Activated naive CD4-positive, alpha-beta T cell treated with anti-CD3 and anti-CD28 coated beads for 36 hours (primary cell): ENCODE measurements at places on chromosomes 3 and 15.

GRCh38 chr15:77276096-77276495 is 143.8 kb downstream of the PEAK1 start:
- DNase-seq = no peak

- DNase-seq = no peak
These were observed 53.9 kb downstream of the QTRT2 start for GRCh38 chr3:114110439-114110838.

GRCh38 chr15:28942046-28942445 is 56.3 kb downstream of the APBA2 start:
- DNase-seq = peak; percentile 60

GRCh38 chr15:80567721-80568157 is 127.4 kb upstream of the ABHD17C start:
- DNase-seq = peak; percentile 46

DNA sequence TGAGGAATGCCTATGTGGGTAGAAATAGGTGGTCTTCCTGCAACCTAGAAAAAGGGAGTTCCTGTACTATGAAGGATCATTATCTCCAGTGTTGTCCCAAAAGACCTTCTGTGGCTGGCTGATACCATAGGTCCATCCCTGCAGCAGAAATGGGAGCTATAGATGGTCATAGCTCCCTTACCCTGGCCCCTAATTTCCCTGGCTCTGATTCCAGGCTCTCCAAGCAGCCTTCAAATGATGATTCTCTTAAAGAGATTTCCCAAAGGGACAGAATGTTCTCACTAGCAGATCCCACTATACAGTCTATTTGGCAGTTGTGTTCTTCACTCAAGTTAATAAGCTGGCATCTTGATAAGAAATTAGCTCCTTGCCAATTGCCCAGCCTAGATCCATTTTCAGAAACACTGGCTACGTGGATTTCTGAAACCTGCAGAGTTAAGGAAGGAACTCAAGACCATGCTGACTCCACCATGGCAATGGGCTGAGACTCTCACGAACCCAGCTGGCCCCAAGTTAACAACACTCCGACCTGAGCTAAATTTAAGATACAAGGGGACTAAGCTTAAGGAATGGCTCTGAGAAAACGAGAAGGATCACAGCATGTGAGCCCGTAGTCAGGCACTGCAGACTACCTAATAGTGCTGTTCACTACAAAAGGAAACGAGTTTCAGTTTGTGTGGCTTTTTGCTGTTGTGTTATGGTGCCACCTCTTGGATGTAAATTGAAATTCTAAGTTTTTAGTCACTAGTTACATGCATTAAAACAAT is 11.4 kb downstream of the C15orf40 start:
- peak; percentile 53 for DNase-seq

GRCh38 chr15:33080006-33080405 is 114.5 kb downstream of the FMN1 start:
- no peak for DNase-seq

- no peak for DNase-seq
These were observed 128.4 kb upstream of the GMNC start for GRCh38 chr3:190990898-190991297.

- DNase-seq = no peak
These were observed 21.4 kb downstream of the OXSR1 start for GRCh38 chr3:38186781-38187180.

DNA sequence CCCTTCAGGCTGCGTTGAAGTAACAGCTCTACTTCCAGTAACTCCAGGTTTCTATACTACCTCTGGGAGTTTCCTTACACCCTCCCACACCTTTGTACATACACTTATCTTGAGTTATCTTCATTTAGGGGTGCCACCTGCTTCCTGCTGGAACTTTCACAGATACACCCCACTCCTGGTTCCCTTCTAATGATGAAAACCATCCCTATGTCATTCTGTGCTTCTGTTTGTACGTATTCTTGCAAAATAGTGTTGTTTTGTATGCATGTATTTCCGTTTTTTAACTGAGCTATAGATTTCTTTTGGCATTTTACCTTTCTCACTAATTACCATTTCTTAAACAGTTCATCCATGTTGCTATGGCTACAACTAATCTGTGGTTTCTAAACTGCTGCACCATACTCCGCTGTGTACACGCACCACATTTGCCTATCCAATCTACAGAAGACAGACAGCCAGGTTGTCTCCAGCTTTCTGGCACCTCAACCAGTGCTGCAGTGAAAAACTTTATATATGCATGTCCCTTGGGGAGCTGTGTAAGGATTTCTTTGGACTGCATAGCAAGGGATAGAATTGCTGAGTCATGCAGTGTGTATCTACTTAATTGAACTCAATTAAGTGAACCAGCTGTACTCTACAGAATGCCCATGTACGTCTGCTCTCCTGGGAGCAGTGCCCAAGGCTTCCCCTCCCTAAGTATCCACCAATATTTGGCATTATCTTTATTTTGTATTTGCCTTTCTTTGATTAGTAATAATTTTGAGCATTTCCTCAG is 61.4 kb upstream of the ST8SIA2 start:
- no peak for DNase-seq

DNA sequence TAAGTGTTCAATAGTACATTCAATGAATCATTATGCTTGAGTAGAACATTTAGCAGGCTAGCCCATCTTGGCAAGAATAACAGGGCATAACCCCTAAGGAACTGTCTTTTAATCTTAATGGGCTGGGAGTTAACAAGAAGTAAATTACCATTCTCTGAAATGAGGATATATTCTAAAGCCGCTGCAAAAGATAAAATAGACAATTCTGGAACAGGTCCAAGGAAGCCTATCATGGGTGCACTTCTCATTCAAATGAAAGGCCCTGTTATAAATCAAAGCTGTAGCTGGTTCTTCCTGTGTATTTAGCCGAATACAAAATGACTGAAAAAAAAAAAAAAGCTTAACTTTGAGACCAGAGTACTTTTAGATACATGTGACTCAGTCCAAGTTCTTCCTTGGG is 15.6 kb downstream of the MTHFS start:
- no peak for DNase-seq

DNA sequence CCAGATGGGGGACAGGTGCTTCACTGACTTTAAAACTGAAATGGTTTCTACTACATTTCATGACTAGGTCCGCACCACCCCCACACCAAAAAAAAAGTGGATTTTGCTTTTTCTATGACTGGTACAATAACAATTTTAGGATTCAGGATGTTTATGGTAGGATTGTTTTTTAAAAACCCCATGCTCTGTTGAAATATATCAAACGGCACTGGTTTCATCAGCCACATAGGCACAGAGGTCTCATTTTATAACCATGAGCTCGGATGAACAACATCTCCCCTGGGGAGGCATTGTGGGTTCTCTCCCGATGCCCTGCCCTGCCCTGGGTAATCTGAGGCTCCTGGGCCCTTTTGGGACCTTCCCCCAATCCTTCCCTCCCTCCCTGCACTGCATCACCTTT is 202.7 kb upstream of the KBTBD8 start:
- DNase-seq = no peak

- DNase-seq = peak; percentile 6
These were observed 6.3 kb downstream of the PLCD1 start for GRCh38 chr3:38022896-38023709.

DNA sequence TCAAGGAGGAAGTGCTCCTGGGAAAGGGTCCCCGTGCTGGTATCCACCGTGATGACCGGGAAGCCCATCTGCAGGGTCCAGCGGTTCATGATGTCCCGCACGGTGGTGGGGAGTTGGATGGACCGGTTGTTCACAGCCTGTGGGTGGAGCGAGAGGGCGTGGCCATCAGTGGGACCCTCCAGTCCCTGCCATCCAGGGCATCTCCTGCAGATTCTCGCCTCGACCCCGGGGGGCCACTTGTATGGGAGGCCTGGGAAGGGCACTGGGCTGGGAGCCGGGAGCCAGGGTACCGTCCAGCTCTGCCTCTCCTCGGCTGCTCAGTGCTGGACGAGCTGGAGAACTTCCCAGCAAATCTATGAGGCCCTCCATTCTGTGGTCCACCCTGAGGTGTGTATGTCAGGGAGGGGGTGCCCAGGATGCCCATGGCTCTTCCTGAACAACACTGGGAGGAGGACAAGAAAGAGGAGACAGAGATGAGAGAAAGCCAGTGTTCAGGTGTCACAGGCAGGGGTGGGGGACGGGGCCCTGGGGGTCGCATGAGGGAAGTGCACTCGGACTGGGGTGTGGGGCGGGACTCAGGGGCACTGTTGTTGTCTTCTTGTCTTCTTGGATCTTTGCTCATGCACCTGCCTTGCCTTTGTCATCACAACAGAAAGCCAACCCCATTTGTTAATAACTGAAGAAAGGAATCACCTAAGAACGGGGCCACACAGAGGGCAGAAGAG is 13.0 kb downstream of the ANPEP start:
- no peak for DNase-seq

- DNase-seq = no peak
These were observed 202.6 kb upstream of the MCTP2 start for GRCh38 chr15:94028809-94029208.

- peak; percentile 18 for DNase-seq
These were observed 203.0 kb downstream of the ABHD5 start for GRCh38 chr3:43893727-43894126.

DNA sequence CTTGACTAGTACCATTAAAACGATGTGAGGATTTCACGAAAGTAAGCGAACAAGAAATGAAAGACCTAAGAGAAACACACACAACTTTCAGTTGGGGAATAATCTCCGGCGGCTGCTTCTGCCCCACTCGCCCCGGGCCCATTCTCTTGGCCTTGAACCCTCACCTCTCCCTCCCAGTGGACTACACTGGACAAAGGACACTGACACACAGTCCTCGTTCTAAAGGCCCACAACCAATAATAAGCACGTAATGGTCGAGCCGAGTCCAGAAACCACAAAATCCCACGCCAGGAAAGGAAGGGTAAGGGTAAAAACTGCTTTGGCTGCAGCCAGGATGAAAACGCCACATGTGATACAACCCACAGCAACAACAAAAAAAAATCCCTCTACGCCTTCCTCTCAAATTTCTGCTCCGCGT is 469 bp downstream of the ZNF770 start:
- DNase-seq = no peak

GRCh38 chr3:51190827-51191226 is 194.3 kb upstream of the MANF start:
- no peak for DNase-seq

DNA sequence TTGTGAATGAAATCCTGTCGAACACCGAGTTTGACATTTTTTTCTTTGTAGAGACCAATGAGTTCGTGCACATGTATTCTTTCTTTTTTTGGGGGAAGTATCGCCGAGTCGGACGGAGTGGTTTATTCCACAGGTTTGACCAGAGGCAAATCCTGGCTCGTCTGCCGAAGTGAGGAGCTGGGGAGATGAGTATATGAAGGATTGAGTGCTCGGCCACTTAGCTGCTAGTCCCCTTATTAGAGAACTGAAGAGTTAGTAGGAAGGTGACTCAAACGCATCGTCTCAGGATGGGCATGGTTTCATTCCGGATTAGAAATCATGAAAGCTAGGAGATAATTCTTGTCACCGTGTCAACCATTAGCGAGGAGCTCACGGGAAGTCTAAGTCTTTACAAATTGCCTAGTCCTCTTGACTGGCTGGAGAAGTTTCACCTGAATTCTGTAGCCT is 154.7 kb upstream of the GOLIM4 start:
- DNase-seq = no peak

- no peak for DNase-seq
These were observed 55.1 kb upstream of the UBE2E1 start for GRCh38 chr3:23750573-23751210.

GRCh38 chr3:133880886-133881455 is 14.7 kb downstream of the RAB6B start:
- DNase-seq = no peak

GRCh38 chr3:137409584-137409983 is 354.5 kb upstream of the SOX14 start:
- DNase-seq = no peak

- peak; percentile 73 for DNase-seq
These were observed 44.0 kb downstream of the ZBTB38 start for GRCh38 chr3:141412087-141412935.

DNA sequence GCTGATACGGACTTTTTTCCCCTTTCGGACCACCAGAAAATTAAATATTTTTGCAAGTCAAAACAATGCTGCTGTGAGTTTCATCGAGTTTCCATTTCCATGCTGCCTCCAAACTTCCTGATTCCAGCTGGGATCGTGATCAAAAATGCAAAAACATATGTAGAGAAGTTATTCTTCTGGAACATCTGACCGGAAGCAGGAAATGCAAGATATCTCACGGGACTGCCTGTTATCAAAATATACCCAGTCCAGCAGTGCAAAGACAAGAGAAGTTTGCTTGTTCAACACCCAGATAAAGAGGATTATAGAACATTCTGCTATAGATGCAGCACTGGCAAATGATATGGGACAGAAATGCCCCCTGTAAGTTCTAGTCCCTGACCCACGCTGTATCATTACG is 726.7 kb upstream of the NR2F2 start:
- DNase-seq = no peak

DNA sequence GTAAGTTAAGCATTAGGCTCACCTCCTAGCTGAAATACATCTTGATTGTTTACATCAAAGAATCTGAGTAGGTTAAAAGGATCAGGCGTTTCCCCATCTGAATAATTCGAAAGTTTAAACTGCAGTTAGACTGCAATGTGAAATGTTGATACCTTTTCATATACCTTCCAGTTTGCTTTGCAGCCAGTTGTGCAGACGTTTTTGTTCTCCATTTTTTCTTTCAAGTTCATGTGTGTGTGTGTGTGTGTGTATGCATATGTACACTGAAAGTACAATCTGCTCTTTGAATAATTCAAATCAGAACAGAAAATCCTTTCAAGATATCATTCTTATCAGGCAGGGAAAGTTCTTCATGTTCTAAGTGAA is 2.9 kb downstream of the ITPR1 start:
- peak; percentile 14 for DNase-seq

GRCh38 chr3:17806876-17807275 is 64.4 kb upstream of the TBC1D5 start:
- DNase-seq = no peak

- DNase-seq = no peak
These were observed 12.5 kb upstream of the SKIL start for GRCh38 chr3:170344971-170345370.

- DNase-seq = no peak
These were observed 17.0 kb upstream of the ACTC1 start for GRCh38 chr15:34812369-34812768.

DNA sequence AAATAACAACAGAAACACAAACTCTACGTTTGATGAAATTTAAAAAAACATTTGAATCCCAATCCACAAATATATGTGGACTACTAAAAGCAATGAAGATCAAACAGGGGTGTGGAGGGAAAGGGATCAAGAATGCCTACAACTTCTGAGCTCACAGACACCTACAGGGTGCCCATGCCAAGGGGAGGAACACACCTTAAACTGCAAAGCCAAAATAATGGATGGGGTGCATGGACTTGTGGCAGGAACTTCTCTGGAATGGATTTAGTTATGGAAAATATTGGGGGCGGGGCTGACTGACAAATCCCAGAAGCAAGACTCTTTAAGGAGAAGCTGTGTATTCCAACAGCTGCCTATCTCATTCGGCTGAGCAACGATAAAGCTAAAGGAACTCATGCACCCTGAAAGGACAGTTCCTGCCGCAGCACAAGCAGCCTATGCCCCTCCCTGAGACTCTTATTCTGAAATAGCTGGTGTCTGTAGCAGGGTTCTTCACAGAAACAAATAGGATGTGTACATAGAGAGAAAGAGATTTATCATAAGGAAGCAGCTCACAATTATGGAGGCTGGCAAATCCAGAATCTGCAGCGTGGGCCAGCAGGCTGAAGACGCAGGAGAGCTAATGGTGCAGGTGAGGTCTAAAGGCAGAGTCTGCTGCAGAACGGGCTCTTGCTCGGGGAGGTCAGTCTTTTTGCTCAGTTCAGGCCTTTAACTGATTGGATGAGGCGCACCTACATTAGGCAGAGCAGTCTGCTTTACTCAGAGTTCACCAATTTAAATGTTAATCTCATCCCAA is 24.5 kb upstream of the PLA2G4D start:
- no peak for DNase-seq
